ENCODE measurements at places on chromosomes 2 and 18.
A peak's percentile ranks its signal among the peaks of the same experiment; 100 is the strongest.

- peak; percentile 18 for DNase-seq
Observed at GRCh38 chr2:133324150-133324561, 244.1 kb downstream of the NCKAP5 start.

GRCh38 chr2:190578158-190579057, 43.9 kb upstream of the NEMP2 start:
- peak; percentile 46 for DNase-seq

- peak; percentile 47 for DNase-seq
Observed at GRCh38 chr2:24359129-24360049, 947 bp downstream of the ITSN2 start.

DNA sequence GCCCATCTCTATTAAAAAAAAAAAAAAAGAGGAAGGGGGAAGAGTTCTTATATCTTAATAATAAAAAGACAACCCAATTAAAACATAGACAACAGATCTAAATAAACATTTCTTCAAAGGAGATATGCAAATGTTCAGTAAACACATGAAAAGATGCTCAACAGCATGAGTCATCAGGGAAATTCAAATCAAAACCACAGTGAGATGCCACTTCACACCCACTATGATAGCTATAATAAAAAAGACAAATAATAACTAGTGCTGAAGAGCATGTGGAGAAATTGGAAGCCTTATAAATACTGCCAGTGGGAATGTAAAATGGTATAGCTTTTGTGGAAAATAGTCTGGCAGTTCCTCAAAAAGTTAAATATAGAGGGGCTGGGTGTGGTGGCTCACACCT, 61.5 kb upstream of the CYP20A1 start:
- no peak for DNase-seq

DNA sequence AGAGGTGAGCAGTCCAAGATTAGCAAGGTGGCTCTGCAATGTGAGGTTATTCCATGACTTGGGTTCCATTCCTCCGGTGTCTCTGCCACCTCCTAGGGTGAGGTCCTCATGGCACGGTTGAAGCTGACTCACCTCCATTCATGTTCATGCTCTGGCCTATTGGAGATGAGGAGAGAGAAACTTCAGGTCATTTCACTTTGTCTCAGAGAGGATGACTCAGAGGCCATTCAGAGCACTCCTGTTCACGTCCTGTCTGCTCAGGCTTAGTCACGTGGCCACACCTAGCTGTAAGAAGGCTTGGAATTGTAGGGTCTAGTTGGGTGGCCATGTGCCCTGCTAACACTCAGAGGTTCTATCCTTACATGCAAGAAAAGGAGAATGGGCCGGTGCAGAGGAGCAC, 67.5 kb upstream of the MBOAT2 start:
- no peak for DNase-seq

DNA sequence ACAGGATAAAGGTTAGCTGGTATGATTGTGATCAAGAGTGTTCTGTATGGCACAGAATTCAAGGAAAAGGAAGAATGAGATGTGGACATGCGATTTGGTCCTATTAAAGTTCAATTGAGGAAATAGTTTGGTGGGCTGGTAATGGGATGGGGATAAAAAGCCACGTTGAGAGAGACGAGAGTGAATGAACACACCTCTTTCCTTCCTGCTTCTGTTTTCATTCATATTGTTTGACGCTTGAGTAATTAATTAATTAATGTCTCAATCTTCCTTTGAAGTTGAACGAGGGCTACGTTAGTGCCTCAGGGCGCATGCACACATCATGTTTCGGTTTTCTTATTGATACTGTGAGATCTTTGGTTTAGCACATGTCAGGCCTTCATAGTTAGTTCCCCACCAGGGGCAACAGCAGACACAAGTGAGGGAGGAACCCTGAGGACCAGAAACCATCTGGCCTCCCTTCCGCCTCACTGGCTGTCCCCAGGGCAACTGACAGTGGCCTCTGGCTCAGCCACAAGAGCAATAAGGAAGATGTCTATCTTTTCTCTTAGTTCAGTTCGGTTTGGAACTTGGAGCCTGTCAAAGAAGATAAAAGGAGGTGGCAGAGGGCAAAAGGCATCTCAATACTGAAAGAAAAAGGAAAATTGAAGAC, 116.0 kb downstream of the LIPG start:
- no peak for DNase-seq

DNA sequence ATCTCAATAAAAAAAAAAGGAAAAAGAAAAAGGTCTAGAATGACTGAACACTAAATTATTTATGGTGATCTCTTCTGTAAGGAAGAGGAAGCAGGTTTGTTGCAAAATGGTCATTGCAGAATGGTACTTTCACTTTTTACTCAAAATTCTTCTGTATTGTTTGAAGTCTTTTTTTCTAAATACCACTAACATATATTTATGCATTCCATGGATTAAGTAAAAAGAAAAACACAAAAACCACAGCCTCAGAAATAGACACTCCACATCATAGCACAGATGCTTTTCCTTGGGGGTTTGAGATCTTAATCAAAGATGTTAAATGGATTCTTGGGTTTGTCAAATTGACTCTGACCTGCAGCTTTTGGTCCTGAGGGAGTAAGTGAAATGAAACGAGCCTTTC, 47.4 kb downstream of the RHOB start:
- DNase-seq = no peak

DNA sequence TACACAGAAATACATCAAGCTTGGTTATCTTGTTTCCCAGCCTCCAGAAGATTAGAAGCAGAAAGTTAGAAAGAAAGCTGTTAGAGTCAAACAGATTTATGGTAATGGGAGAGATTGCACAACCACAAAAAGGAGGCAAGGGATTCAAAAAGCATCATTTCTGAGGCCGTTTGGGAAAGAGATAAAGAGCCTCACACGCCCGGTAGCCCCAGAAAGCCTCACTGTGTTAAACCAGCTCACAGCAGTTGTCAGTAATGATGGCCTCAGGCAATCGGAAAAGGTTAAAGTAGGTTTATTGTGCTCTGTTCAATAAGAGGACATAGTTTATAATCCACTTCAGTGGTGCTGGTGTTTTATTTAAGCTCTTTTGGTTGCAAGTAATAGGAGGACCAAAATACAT, 111.3 kb downstream of the DCC start:
- no peak for DNase-seq

GRCh38 chr2:64781711-64782390, 128.1 kb upstream of the SERTAD2 start:
- DNase-seq = no peak

- DNase-seq = no peak
Observed at GRCh38 chr2:121019071-121019470, 265.9 kb downstream of the TFCP2L1 start.

- DNase-seq = no peak
Observed at GRCh38 chr18:48988508-48989303, 37.9 kb upstream of the SMAD7 start.

DNA sequence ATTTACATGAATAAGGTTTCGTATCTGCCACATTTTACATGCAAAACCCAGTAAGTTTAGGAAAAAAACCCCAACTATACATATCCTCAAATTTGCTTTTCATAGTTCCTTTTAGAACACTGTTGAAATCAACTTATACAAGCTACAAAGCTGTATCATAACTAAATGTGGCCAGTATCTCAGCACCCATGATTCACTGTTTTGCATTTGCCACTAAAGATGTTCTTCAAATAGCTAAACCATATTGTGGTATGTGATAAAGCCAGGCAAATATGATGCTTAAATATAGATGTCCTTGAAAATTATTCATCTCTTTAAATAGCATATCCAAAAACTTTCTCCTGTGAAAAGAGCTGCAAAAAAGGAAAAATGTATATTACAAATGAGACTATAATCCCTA, 29.9 kb downstream of the ROCK2 start:
- DNase-seq = no peak

- DNase-seq = no peak
Observed at GRCh38 chr2:210795506-210795905, 239.1 kb downstream of the CPS1 start.

DNA sequence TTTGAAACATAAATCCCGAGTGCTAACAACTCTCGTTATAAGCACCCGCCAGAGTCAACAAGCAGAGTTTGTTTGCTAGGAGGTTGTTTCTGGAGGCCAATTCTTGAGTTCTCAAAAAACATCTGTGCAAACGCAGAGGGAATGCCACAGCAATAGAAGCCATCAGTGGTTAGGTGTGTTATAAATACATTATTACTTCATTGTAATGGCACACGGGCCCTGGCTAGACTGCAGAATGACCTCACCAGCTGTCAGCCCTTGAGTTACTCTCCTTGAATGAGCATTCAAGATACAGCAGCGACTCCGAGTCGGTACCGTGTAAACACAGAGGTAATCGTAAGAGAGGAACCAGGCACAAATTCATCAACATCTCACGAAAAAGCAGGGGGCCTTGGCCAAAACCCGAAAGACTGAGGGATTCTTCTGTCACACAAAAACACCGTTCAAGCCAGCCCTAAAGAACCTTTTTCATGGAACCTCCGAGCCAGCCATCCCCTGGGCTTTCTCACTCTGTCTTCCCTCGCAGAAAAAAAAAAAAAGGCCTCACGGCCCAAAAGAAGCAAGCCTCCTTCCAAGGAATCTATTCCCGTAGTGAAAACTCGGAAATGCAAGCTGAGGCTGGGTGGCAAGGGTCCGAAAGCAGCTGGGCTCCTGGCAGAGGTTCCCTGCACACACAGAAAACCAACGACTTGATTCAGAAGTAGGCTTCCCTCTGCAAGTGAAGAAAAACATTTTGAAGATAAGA, 133.7 kb upstream of the MEIS1 start:
- peak; percentile 49 for DNase-seq

DNA sequence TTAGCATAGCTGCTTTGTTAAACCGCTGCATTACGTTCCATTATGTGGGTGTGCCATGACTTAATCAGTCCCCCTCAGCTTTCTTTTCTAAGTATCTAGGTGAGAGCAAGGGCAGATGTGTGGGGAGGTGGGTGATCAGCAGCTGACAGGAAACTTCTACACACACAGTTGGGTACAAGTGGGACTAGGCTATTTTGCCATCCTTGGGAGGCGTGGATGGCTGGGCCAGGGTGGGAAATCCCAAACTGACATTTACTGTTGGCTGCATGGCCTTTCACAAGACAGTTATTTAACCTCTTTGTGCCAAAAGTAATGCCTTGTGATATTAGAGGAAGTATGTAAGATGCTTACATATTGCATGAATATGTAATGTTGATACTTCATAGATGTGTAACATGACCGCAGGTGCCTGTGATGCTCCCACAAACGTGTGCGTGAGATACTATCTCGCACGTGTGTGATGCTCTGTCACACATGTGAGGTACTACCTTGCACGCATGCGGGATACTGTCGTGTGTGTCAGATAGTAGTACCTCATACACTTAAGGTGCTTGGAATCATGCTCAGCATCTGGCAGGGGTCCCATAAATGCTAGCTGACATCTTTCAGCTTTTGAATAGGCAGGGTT, 314.5 kb downstream of the PRKCE start:
- no peak for DNase-seq

- no peak for DNase-seq
Observed at GRCh38 chr2:216245391-216245975, 126.8 kb downstream of the MARCHF4 start.

- DNase-seq = no peak
Observed at GRCh38 chr2:191703079-191703725, 25.3 kb downstream of the NABP1 start.

DNA sequence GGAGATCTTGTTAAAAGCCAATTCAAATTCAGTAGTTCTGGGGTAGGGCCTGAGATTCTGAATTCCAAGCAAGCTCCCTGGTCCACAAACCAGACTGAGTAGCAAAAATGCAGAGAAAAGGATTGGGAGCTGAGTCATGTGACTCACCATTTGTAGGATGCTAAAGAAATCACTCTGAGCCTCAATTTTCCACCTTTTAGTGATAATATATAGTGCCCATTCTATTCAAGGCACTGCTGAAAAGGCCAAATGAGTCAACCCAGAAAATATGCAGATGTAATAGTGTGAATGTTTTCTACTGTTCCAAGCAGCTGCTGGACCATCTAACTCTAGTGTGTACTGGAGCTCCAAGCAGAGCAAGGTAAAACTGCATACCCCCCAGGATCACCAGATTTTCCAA, 47.2 kb downstream of the SLC14A2 start:
- DNase-seq = no peak

DNA sequence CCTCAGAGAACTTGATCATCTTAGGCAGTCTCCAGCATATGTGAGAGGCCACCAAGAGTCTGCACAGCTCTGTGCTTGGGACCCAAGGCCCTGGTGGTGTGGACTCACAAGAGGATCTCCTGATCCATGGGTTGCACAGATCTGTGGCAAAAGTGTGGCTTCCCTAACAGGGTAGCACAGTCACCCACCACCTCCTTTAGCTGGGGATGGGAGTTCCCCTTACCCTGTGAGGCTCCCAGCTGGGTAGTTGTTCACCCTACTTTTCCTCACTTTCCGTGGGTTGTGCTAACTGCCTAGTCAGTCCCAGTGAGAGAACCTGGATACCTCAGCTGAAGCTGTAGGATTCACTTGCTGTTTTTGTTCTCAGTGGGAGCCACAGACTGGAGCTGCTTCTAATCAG, 123.7 kb downstream of the FTCDNL1 start:
- DNase-seq = no peak

GRCh38 chr2:110873056-110873502, 140.7 kb downstream of the ACOXL start:
- peak; percentile 43 for DNase-seq
